NCI-H446 treated with DMSO at 0.1 percent for 48 hours (cell line): ENCODE measurements at places on chromosomes 5 and 9.

DNA sequence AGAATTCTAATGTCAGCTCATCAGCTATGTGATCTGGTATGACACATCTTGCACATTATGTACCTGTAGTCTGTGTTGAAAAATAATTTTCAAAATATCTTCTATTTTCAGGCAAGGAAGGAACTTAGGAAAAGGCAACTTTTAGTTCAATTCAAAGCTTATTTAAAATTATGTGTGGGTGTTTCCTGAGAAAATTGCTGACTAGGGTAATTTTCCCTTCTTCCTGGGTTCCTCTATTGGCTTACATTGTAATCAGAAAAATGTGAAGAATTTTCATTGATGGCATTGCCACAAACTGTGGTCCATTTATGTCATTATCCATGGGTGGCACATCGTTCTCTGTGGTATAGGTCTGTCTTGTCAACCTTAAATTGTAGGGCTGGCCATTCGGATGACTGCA lies 328.7 kb upstream of the SGCD start:
- no peak for DNase-seq

- DNase-seq, result peak; percentile 12
These were observed 35.3 kb upstream of the SMIM23 start for GRCh38 chr5:171750311-171750788.

DNA sequence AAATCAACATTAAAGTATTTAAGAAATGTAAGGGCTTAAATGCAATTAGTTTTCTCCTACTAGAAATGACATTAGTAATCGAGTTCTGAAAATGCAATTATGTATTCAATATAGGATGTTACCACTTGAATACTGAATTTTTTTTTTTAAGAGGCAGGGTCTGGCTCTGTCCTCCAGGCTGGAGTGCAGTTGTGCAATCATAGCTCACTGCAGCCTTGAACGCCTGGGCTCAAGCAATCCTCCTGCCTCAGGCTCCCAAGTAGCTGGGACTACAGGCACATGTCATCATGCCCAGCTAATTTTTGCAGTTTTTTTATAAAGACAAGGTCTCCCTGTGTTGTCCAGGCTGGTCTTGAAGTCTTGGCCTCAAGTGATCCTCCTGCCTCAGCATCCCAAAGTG lies 1.5 kb downstream of the CDC20B start:
- DNase-seq, result no peak

GRCh38 chr5:67404256-67405100 lies 207.9 kb upstream of the CD180 start:
- no peak for DNase-seq

DNA sequence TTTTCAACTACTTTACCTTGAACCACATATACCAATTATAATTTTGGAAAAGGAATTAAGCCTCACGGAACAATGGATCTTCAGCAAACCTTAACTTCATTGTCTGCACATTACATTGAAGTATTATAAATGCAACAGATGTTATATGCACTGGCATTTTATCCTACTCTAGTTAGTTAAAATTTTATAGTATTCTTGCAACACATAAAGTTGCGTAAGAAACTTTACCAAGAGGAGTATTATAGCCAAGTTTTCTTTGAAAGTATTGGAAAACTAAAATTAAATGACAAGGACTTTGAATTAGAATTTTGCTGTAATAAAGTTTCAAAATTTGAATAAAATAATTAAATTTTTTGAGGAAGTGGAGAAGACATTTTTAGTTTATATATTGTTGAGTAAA lies 63.4 kb upstream of the SREK1 start:
- no peak for DNase-seq

DNA sequence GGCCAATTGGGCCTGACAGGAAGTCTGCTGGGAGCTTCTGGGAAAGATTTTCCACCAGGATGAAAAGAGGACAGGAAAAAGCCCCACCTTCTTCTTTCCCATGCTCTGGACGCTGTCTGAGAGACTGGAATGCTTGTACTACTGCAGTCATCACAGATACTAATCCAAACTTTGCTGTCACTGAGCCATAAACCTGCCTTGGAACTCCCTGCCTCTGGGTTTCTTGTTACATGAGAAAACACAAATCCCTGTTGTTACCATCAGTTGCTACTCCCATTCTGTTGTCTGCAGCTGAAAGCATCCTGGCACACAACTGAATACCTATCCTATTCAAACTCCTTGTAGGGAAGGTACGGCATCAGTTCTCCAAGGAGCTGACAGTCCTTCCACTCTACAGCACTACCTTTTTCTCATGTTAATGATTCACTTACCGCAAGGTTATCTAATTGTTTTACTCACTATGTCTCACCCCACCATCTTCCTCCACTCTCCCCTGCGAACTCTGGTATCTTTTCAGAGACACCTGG lies 167.5 kb downstream of the CDK5RAP2 start:
- no peak for DNase-seq

DNA sequence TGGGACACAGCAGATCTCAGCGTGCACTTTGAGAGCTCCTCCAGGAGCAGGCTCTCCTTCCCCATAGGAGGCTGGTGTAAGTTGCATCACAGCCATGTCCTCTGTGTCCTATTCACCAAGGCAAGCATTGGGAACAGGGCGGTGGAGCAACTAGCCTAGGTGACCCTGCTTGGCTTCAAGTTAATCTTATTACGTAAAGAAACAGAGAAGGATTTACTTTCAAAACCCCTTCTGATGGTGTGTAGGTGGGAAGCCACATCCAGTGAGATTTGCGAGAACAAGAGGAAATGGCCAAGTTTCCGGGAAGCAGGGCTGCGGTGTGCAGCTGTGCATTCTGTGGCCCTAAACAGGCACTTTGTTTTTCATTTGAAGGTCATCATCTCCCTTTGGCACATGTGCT lies 80.2 kb downstream of the TRIO start:
- no peak for DNase-seq

- DNase-seq, result no peak
These were observed 38.4 kb downstream of the UBE2QL1 start for GRCh38 chr5:6487081-6487480.

- no peak for DNase-seq
These were observed 230.2 kb downstream of the TENT4A start for GRCh38 chr5:6943197-6944112.

GRCh38 chr9:90546200-90546599 lies 96.4 kb downstream of the DIRAS2 start:
- DNase-seq, result peak; percentile 86

GRCh38 chr5:124574521-124575436 lies 171.7 kb downstream of the ZNF608 start:
- no peak for DNase-seq

- DNase-seq, result no peak
These were observed 87.4 kb upstream of the PCA3 start for GRCh38 chr9:76676857-76677256.

- DNase-seq, result no peak
These were observed 2.6 kb downstream of the SEPTIN8 start for GRCh38 chr5:132774406-132774805.

DNA sequence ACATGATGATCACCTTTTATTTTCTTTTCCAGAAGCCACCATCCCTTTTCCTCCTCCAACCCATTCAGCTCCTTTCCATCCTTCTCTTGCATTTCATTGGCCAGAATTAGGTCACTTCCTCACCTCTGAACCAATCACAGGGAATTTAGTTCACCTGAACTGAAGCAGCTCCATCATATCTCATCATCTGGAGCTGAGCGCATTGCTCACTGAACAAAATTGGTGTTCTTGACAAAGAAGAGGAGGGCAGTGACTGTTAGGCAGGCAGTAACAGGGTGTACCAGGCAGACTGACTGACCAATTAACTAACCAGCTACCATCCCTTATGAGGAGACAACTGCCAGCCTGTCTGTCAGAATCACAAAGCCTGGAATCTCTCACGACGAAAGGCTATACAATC lies 1.8 kb upstream of the ZNF354A start:
- DNase-seq, result no peak

- DNase-seq, result no peak
These were observed 422.6 kb upstream of the GRIA1 start for GRCh38 chr5:153067869-153068268.

- no peak for DNase-seq
These were observed 25.4 kb upstream of the SH3PXD2B start for GRCh38 chr5:172479784-172480115.

- DNase-seq, result no peak
These were observed 21.9 kb downstream of the OR2Y1 start for GRCh38 chr5:180717989-180718388.

DNA sequence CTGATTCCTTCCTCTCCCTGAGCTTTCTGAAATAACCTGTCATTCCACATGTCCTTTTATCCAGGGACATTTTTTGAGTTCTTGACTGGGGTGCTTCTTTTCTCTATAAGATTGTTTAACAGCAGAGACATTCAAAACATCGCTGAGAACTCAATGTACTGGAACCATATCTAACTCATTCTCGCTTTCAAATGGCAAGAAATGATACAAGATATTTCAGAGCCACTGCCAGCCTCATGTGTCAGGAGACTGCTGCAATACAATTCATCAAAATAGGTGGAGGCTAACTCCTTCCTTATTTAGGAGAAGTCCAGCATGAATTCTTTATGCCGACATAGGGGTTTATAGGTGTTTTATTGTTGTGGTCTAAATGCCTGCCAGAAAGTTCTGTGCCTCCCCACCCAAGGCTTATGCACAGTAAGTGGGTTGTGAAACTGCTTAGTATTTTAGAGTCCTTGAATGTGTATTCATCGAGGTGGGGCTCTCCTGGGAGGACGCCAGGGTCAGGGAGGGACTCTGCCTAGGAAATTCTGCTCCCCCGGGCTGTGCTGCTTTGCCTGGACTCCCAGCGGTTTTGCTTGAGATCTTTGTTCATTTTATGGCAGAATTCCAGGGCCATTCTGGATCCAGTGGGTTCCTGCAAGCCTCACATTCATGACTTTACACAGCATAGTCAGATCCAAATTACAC lies 53.9 kb downstream of the ZNF474 start:
- no peak for DNase-seq

DNA sequence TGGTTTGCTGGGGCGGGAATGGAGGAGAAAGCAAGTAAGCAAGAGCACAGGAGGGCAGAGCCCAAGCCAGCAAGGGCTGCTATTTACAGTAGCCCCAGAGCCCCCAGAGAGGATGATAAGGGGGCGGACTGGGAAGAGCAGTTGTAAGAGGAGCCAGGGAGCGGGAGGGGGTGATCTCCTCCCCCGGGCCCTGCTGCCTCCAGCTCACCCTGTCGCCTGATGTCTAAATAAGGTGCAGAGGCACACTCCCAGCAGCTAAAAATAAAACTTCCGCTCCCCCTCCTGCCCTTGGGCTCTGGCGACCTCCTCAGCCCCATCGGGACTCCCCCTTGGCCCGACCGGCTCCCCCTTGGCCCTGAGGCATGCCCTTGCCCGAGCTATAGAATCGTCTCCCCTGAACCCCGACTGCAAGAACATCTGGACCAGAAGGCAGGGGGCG lies 14.4 kb upstream of the CCDC69 start:
- DNase-seq, result no peak

DNA sequence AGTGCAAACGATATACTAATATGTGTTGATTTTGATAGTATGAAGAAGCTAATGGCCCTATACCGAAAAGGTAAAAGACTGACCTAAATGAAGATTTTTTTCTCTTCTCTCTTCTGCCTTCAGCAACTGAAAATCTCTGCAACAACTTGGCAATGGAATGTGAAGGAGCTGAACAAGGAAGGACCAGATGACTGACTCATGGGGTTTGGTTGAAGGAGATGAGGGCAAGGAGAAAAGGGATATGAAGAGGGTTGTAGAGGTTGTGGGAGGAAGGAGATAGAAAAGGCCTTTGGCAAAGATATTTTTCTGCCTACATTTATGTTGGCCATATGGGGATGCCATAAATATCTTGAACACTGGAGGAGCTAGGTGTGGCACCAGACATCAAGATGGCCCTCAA lies 129.7 kb upstream of the CHD1 start:
- no peak for DNase-seq

DNA sequence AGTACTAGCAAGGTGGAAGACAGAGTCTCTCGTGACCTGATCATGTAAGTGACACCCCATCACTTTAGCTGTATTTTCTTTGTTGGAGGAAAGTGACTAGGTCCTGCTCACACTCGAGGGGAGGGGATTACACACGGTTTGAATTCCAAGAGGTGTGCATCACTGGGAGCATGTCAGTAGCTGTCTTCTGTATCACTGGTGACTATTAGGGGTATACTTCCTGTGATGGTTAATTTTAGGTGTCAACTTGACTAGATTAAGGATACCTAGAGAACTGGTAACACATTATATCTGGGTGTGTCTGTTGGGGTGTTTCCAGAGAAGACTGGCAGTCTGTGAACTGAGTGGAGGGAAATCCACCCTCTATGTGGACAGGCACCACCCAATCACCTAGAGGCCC lies 22.5 kb downstream of the FOXD1 start:
- DNase-seq, result no peak

DNA sequence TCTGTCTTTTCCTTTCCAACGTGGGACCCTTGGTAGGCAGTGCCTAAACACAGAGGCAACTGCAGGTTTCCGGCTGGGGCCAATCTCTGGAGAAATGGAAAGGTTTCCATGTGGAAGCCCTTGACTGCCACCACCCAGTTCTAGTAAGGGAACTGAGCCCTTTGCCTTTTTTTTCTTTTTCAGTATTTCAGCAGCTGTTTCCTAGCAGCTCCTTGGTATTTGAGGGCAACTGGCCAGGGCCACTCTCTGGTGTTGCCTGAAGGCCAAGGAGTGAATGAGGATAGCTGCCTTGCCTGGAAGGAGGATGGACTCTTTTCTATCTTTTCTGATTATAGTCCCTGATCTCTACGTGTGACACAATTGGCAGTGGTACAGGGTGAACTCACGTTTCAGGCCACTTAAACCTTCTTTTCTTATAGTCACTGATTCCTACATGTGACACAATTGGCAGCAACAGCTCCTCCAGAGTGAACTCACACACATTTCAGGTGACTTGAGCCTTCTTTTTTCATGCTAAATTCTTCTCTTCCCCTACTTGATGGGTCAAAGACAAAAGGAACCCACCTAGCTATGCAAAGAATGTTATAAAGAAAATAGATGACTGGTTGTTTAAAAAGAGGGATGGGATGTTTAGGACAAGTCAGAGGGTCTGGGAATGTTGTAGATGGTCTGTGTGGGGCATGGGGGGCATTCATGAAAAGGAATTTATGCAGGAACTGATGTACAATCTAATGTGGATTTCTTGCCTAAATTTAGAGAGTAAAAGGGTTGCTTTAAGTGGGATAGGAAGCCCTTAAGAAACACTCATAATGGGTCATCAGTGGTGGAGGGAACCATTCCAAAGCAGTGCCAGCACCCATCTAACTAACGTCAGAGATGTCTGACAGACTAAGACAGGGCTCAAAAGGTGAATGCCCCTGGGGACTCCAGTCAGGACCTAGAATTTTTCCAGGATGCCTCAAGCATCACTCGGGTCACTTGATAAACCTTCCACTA lies 190.1 kb downstream of the TMEM232 start:
- DNase-seq, result no peak

- DNase-seq, result no peak
These were observed 662 bp upstream of the DOLPP1 start for GRCh38 chr9:129080298-129080600.
